Pancreas (tissue), 10 donors: ENCODE measurements at places on chromosomes 3 and 15. TPM values are rescaled to one million over a fixed set of nuclear protein-coding genes. Genes with fewer than 3 reads are reported as not detected.

DNA sequence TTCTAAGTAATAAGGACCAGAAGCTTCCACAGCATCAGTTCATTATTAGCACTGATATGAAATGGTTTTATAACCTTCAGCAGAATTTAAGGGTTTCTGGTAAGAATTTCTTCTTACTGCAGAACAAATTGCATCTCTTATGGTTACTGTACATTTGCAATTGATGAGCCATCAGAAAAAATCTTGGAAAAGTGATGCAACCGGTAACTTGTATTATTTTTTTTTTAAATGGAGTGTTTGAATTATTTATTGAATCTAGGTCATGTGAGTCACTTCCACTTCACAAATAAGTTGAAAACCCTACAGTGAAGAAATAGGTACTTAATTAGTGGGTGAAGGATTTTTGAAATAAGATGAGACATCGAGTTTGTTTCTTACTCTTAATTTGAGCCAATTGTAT lies 786.0 kb downstream of the TUSC7 start:
- DNase-seq: no peak

GRCh38 chr3:80055306-80055705 lies 287.5 kb upstream of the ROBO1 start:
- DNase-seq: no peak

GRCh38 chr15:43198992-43199391 lies 13.8 kb downstream of the CCNDBP1 start:
- DNase-seq: no peak

DNA sequence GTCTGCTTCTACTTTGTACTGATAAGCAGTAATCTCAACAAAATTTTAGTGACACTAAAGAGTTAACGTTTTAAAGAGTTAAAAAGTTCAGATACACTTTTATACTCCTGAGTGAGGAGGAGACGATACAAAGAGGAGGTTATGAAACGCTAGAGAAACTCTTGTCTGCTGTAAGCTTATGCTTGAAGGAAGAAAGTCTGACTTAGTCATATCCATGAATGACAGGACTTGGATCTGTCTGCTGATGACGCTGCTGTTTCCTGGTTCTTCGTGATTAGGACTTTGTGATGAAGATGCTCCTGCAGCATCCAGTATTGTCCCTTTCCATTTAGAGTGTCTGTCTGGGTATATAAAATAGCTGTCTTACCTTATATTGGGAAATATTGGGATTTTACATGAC lies 15.8 kb downstream of the TCF12 start:
- DNase-seq: no peak

DNA sequence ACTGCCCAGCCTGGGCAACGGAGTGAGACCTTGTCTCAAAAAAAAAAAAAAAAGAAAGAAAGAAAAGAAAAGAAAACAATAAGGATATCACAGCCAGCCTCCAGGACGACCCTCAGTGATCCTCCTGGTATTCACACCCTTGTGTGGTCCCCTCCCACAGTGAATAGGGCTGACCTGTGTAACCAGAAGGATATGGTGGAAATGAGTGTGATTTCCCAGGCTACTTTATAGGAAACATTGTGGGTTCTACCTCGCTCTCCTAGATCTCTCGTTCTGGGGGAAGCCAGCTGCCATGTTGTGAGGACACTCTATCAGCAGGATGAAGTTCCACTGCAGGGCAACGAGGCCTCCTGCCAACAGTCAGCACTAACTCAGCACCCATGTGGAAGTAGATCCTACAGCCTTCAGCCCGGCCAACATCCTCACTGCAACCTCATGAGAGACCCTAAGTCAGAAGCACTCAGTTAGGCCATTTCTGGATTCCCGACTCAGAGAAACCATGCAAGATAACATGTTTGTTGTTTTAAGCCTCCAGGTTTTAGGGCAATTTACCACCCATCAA lies 11.1 kb downstream of the RFTN1 start:
- DNase-seq: no peak

GRCh38 chr3:123706871-123707270 lies 122.0 kb upstream of the HACD2 start:
- no peak for DNase-seq

- DNase-seq: no peak
Measured at GRCh38 chr15:45276831-45277230, 24.8 kb downstream of the SLC28A2 start.

GRCh38 chr3:162743091-162743490 lies 1246.5 kb downstream of the OTOL1 start:
- no peak for DNase-seq

DNA sequence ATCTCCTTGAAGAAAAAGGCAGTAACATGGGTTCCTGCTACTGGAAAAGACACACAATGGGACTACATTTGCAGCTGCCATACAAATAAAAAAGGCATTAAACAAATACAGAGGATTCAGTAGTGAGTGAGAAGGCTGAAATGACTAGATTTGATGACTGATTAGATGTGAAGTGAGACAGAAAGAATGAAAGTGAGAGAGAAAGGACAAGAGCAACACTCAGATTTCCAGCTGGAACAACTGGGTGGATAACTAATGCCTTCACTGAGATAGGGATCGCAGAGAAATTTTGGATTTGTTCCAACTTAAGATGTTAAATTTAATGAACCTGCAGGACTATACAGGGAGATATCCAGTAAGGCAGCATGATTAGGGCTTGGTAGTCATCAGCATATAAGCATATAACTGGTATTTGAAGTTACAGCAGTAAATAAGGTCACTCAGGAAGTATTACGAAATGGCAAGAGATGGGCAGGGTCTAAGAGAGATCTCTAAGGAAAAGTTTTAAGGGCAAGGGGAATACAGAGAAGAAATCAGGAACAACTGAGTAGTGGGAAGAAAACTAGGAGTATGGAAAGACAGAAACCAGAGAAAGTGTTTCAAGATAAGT lies 8.2 kb downstream of the OSBPL11 start:
- no peak for DNase-seq

DNA sequence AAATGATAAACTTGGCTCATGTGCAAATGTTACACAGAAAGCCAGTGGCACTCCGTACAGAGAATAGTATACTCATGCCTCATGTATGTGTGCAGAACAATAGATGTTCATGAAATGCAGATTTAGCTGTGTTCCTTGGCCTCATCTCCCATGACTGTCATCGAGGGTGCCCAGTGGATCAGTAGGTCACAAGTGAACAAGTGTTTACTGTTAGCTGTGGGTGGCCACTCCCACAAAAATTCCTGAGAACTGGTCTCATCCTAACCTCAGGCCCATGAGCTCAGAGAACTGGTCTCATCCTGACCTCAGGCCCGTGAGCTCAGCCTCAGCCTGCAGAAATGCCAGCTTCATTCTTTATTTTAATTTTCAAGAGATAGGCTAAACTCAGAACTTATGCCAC lies 124.1 kb downstream of the GADL1 start:
- DNase-seq: peak; percentile 11

DNA sequence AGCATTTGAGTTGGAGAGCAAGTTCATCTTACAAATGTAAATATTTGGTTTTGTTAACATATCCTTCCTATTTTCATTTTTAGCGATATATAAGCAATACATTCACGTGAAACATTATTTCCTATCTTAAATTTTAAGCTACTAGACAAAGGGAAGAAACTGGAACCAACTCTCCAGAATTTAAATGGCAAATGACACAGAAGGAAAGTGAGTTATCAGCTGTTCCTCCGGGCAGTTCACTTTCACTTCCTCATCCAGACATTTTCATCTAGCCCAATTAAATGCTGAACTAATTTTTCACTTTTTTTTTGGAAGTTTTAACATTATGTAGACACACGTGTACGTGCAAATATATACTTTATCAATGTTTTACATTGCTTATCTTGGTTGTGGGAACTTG lies 58.7 kb downstream of the MORC1 start:
- no peak for DNase-seq

- DNase-seq: no peak
Measured at GRCh38 chr3:60916546-60916945, 334.7 kb downstream of the FHIT start.

DNA sequence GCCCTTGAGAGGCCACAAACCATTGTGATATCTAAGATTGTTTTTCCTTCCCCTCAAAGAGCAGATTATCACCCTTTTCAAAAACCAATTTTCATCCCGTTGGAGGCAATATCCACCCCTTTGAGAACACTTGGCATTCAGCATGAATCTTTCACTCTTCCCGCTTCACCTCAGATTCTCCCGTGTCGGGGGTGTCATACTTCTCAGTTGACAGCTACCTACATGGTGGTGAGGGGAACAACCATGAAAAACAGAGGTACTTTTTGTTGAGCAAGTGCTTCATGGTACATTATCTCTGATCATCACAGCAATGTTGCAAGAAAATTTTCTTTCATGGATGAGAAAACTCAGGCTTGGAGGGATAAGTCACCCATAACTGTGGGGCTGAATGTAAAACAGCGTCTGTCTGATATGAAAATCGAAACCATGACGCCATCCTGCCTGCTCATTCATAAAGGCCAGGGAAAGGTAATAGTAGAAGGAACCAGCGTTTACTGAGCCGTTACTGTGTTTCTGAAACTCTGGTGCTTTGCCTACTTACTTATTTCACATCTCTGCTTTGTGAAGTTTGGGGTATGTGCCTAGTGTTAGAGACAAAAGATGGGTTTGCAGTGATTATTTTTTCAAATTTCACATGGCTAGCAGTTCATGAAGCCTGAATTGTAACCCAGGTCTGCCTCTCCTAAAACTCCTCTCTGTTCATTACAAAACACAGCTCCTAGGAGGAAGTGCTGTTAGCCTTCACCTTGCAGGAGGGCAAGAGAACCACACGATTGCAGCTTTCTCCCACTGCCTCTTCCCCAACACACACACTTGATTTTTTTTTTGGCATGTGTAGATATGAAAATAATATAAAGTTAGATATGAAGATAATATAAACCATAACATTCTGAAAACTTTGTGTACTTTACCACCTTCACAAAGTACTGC lies 35.4 kb downstream of the SV2B start:
- no peak for DNase-seq

- no peak for DNase-seq
Measured at GRCh38 chr15:37339856-37340255, 239.5 kb upstream of the MEIS2 start.

- DNase-seq: no peak
Measured at GRCh38 chr3:119795849-119796248, 13.9 kb downstream of the NR1I2 start.

- no peak for DNase-seq
Measured at GRCh38 chr3:133058831-133059230, 20.6 kb downstream of the TMEM108 start.

DNA sequence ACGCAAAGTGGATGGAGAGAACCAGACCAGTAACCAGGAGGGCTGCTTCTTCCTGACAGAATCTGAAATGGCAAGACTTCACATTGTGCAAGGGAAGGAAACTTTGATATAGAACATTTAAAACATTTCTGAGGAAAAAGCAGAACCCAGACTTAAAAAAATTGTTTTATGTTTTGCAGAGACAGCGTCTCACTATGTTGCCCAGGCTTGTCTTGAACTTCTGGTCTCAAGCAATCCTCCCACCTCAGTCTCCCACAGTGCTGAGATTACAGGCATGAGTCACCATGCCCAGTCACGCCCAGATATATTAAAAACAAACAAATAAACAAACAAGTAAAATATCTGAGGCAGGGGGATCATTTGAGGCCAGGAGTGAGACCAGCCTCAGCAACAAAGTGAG lies 46.2 kb downstream of the CRTAP start:
- no peak for DNase-seq

GRCh38 chr15:85624291-85624801 lies 170.4 kb downstream of the KLHL25 start:
- no peak for DNase-seq

DNA sequence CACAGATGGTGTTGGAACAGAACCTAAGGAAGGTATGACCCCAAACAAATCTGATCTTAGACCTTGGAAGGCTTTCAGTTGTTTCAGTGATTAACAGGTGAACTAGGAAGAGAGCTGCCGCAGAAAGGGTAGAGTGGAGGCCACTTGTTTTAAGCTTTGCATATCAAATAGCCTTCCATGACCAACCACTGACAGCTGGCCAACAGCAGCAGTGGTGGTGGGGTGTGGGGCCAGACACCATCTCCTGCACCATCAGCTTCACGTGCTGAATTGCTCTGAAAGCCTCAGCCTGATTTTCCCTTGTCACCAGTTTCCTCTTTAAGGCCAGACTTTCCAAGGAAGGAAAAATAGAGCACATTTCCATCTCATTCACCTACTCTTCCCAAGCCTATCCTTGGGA lies 16.6 kb upstream of the OSBPL11 start:
- DNase-seq: no peak

DNA sequence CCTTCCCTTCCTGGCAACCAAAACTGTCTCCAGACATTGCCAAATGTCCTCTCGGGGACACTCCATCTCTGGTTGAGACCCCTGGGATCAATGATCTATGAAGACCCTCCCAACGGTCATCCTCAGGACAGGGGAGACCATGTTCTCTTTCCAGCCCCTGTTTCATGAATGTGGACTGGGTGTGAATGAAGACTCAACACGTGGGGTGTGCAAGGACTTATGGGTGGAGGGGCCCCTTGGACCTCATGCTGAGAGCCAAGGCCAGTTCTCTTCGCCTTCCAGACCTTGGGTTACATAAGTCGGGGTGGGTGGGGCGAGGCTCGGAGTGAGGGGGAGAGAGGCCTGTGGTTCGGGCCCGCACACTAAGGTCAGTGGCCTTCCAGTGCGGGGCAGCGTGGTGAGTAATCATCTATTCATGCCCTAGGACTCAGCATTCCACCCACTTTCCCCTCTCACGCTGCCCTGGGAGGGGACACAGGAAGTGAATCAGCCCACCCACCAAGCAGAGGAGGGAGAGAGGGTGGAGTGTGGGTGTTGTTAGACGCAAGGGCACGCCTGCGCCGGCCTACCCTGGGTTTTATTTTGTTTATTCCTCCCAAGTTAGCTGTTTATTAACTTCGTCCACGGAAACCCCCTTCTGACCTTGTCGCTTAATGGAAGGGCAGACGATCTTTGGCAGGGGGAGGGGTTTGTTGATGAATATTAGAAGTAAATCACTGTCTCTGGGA lies 6.7 kb downstream of the PAQR5 start:
- DNase-seq: peak; percentile 38

- DNase-seq: no peak
Measured at GRCh38 chr15:43771816-43772215, 5.0 kb downstream of the ELL3 start.

FAM107A gene
- total RNA-seq: 1.7 TPM

OIP5 gene
- total RNA-seq: 0.32 TPM

OXNAD1 gene
- total RNA-seq: 3.9 TPM

MGLL gene
- total RNA-seq: 7.7 TPM
